ENCODE measurements at places on chromosomes 5 and 9. TPM values are rescaled to one million over a fixed set of nuclear protein-coding genes. Genes with fewer than 3 reads are reported as not detected.

DNA sequence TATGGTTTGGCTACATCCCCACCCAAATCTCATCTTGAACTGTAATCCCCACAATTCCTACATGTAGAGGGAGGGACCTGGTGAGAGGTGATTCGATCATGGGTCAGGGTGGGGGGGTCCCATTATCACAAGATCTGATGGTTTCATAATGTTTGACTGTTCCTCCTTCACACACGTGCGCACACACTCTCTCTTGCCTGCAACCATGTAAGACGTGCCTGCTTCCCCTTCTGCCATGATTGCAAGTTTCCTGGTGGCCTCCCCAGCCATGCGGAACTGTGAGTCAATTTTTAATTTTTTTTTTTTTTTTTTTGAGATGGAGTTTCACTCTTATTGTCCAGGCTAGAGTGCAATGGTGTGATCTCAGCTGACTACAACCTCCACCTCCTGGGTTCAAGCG is 27.0 kb downstream of the FAM169A start:
- no peak for DNase-seq
- no peaks in the 10 kb centered on the region for H3K36me3 ChIP-seq
- H3K27ac ChIP-seq = no peak overlapping the region
- H3K4me3 ChIP-seq = no peak overlapping the region

- H3K4me1 ChIP-seq = peaks cover 85% of the 10 kb centered on the region
- H3K4me3 ChIP-seq = peak overlapping the region; percentile 92
- DNase-seq = peak; percentile 73
- no peaks in the 10 kb centered on the region for H3K27me3 ChIP-seq
Measured at GRCh38 chr5:177472460-177473442, 683 bp downstream of the DBN1 start.

BNC2 gene
- total RNA-seq = 148 TPM

GRCh38 chr9:99078717-99079116 is 26.2 kb upstream of the TGFBR1 start:
- H3K27ac ChIP-seq = no peak overlapping the region
- H3K4me1 ChIP-seq = no peaks in the 10 kb centered on the region
- DNase-seq = peak; percentile 10
- no peak overlapping the region for H3K4me3 ChIP-seq
- H3K27me3 ChIP-seq = no peaks in the 10 kb centered on the region
- H3K36me3 ChIP-seq = no peaks in the 10 kb centered on the region

SLC6A19 gene
- total RNA-seq = not detected

GLRA1 gene
- not detected for total RNA-seq

- H3K27me3 ChIP-seq = no peaks in the 10 kb centered on the region
- peak overlapping the region; percentile 46 for H3K27ac ChIP-seq
- H3K4me1 ChIP-seq = peaks cover 15% of the 10 kb centered on the region
- H3K36me3 ChIP-seq = no peaks in the 10 kb centered on the region
- no peak overlapping the region for H3K4me3 ChIP-seq
- peak; percentile 81 for DNase-seq
Measured at GRCh38 chr9:97980918-97981845, 2.0 kb upstream of the ANP32B start.

DNA sequence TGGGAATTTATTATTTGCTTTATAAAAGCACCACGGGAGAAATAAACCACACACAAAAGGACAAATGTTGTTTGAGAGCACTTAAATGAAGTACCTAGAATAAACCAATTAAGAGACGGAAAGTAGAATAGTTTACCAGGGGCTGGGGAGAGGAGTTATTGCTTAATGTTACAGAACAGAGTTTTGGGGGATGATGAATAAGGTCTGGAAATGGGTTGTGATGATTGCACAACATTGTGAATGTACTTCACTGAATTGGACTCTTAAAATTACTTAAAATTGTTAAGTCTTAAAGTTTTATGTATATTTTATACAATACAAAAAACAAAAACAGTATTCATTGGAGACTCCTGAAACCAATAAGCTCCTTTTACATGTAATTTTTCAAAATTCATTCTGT is 1.5 kb downstream of the ZBTB43 start:
- no peaks in the 10 kb centered on the region for H3K27me3 ChIP-seq
- peaks cover 28% of the 10 kb centered on the region for H3K36me3 ChIP-seq
- H3K4me1 ChIP-seq = peaks cover 15% of the 10 kb centered on the region

ASS1 gene
- total RNA-seq = 65.8 TPM

PCDHB4 gene
- total RNA-seq = 3.9 TPM

DNA sequence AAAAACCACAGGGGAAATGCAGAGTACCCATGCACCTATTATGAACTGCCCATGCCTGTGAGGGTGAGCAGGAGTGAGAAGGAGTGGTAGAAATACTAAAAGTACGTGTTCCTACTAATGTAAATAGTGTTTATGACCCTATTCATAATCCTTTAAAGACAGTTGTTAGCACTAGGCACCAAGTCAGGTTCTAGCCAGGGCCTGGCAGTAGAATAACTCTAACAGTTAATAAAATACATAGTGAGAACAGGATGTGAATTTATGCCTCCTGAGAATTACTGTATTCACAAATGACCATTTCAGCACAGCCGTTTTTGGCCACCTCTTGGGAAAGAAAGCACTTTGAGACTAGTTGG is 103.2 kb upstream of the TARS1 start:
- H3K36me3 ChIP-seq = no peaks in the 10 kb centered on the region
- peak overlapping the region; percentile 76 for H3K27ac ChIP-seq
- H3K4me3 ChIP-seq = no peak overlapping the region
- peak; percentile 72 for DNase-seq
- H3K4me1 ChIP-seq = peaks cover 43% of the 10 kb centered on the region

- H3K36me3 ChIP-seq = no peaks in the 10 kb centered on the region
- H3K27ac ChIP-seq = no peak overlapping the region
- no peak for DNase-seq
- no peaks in the 10 kb centered on the region for H3K4me1 ChIP-seq
- no peak overlapping the region for H3K4me3 ChIP-seq
Measured at GRCh38 chr5:98200726-98201541, 572.5 kb upstream of the RGMB start.

GRCh38 chr9:19223724-19224123 is 6.8 kb upstream of the DENND4C start:
- no peaks in the 10 kb centered on the region for H3K27me3 ChIP-seq
- no peak overlapping the region for H3K4me3 ChIP-seq
- no peak overlapping the region for H3K27ac ChIP-seq
- DNase-seq = no peak
- no peaks in the 10 kb centered on the region for H3K4me1 ChIP-seq

DNA sequence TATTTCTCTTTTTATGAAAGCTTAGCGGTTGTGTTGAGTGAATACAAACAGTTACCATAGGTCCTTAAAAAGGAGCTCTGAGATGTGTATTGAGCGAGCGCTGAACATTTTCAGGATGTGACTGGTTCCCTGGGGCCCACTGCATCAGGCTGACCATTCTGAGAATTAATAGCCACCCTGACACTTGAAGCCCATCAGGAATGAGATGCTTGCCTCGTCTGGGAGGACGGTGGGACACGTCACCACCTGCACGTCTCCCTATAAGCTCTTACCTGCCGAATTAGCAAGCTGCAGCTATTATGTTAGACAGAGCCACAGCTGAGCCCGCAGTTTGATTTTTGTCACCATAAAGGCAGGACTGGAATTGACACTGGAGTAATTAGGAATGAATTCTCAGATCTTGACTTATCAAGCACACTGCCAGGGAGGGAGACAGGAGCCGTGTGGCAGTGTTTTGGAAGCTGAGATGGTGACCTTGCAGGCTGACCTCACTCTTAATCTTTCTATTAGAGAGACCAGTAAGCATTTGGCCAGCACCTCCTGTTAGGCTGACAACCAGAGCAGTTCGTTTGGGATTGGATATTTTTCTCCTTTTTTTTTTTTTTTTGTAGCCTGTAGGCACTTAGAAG is 373.1 kb upstream of the WWC1 start:
- H3K27me3 ChIP-seq = no peaks in the 10 kb centered on the region
- no peaks in the 10 kb centered on the region for H3K4me1 ChIP-seq
- H3K36me3 ChIP-seq = no peaks in the 10 kb centered on the region
- no peak overlapping the region for H3K27ac ChIP-seq
- H3K4me3 ChIP-seq = no peak overlapping the region
- no peak for DNase-seq
